ENCODE measurements at places on chromosomes 3 and 15. TPM values are rescaled to one million over a fixed set of nuclear protein-coding genes. Genes with fewer than 3 reads are reported as not detected.

DNA sequence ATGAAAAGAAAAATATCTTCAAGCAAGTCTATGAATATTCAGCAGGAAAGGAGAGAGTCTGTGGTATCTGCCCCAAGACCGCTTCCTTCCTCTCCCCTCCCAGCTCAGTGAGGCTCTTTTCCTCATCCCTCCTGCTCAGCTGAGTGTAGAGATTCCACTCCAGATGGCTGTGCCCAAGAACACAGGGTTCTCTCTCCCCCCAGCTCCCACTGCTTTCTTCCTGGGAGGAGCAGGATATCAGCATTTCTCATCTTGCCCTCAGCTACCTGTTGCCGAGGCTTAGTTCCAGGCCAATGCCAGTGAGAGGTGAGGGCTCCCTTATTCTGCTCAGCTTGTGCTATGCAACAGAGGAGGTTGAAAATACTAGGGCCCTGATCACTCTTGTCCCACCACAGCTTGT, 211.9 kb downstream of the SV2B start:
- peak; percentile 69 for DNase-seq

DNA sequence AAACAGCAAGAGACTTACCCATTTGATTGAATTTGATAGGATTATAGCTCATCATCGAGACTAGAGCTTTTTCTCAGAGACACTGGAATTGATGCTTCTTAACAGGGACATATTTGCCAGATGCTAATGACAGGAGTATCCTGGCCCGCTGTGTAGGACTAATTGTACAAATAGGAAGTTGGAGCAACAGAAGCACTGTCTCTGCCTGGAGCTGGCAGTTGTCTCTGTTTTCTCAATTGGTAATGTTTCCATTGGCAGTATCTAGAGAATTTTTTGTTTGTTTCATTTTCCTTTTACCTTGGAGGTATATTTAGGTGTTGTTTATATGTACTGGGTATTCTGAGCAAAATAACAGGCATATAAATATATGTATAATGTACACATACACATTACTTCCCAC, 8.9 kb upstream of the PCOLCE2 start:
- no peak for DNase-seq

Gene LNP1
- 2.6 TPM for total RNA-seq

- DNase-seq: no peak
These were observed 119.1 kb upstream of the SLC25A36 start for GRCh38 chr3:140822401-140823047.

- no peak for DNase-seq
These were observed 1.1 kb downstream of the CHD2 start for GRCh38 chr15:92901072-92901761.

Gene FBXW12
- not detected for total RNA-seq

- no peak for DNase-seq
These were observed 761.2 kb downstream of the VGLL3 start for GRCh38 chr3:86229775-86230094.
